ENCODE measurements at places on chromosomes 13 and 19.
A peak's percentile ranks its signal among the peaks of the same experiment; 100 is the strongest.

GRCh38 chr13:78709028-78709427 lies 50.1 kb upstream of the OBI1 start:
- no peak for DNase-seq

- DNase-seq, result no peak
Observed at GRCh38 chr19:7132054-7132453, 62.6 kb downstream of the ZNF557 start.

DNA sequence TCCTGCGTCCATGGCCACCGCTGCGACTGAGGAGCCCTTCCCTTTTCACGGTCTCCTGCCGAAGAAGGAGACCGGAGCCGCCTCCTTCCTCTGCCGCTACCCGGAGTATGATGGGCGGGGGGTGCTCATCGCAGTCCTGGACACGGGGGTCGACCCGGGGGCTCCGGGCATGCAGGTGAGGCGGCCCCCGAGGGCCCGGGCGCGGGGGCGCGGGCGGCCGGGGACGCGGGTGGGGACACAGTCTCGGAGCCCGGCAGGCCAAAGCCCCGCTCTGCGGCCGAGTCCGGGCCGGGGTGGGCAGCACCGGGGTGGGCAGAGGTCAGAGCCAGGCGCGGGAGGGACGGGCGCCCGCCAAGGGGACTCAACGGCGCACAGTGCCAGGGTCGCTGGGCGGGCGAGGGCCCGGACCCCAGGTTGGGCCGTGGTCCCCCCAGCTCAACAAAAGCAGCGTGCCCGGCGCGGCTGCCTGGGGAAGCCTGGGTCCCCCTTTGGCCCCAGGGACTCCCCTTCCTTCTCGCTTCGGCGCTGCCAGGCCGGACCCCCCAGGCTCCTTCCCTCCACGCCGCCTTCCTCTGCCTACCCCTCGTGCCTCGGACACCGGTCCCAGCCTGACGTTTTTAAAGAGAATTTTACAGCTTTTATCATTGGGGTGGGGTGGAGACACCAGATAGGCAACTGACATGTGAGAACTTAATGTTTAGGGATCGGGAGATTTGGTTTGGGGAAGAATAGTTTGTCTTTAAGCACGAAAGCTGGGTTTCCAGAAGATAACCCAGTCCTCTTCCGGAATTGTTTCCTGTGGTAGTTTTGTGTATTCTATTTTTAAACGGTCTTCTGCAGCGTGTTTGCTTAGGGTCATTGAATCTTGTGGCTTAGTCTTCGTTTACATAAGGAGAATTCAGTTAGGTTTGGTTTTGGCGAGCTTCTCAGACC lies 509 bp downstream of the TPP2 start:
- DNase-seq, result no peak

GRCh38 chr19:2249010-2249866 lies at the start of gene AMH:
Gene AMH, plus strand, starts transcription at chr19:2249323. Its CDS starts 10 bp downstream, at chr19:2249333.
- DNase-seq, result no peak

- DNase-seq, result no peak
Observed at GRCh38 chr19:41575998-41576397, at the start of gene CEACAM21. Gene CEACAM21, plus strand, starts transcription at chr19:41576166. Its CDS starts 109 bp downstream, at chr19:41576275.

GRCh38 chr19:9996541-9996940 lies 13.8 kb downstream of the COL5A3 start:
- no peak for DNase-seq

GRCh38 chr13:100658363-100658762 lies 16.2 kb downstream of the TMTC4 start:
- DNase-seq, result no peak

- no peak for DNase-seq
Observed at GRCh38 chr13:97757807-97758206, 195.7 kb upstream of the IPO5 start.

DNA sequence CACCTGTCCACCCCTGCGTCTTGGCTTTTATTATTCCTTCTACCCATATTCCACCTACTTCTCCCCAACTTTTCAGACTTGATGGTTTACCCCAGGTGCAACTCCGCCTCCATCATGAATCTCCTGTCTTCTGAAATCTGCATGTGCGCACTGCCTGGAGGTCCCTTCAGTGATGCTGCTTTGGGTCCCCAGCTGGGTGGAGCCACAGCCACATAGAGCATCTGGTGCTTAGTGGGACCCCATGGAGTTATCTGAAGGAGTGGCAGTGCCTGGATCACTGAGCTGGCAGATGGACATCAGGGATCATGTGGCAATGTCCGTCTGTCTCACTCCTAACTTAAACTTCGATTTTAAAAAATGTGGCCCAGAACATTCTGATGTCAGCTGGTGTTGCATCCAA lies 13.5 kb downstream of the ZNF536 start:
- DNase-seq, result no peak

- DNase-seq, result no peak
Observed at GRCh38 chr13:107854880-107855279, 360.5 kb downstream of the LIG4 start.

GRCh38 chr19:45439569-45440258 lies 16.0 kb upstream of the ERCC1 start:
- DNase-seq, result peak; percentile 77

DNA sequence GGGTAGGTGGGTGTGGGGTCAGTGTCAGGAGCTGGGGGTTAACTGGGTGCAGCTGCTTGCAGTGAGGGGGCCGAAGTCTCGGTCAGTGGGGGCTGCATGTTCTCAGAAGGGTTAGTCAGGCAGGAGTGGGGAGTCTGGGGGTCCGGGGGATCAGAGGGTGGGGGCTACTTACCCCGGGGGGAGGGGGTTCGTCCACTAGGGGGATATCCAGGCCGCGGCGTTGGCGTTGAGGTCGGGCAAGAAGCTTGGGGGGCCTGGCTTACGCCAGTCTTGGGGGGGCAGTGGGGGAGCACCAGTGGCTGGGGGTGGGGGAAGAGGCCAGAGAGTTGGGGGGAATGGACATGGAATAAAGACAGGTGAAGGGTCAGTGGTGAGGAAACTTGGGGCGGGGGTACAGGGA lies 9.1 kb downstream of the KCNC3 start:
- DNase-seq, result no peak

DNA sequence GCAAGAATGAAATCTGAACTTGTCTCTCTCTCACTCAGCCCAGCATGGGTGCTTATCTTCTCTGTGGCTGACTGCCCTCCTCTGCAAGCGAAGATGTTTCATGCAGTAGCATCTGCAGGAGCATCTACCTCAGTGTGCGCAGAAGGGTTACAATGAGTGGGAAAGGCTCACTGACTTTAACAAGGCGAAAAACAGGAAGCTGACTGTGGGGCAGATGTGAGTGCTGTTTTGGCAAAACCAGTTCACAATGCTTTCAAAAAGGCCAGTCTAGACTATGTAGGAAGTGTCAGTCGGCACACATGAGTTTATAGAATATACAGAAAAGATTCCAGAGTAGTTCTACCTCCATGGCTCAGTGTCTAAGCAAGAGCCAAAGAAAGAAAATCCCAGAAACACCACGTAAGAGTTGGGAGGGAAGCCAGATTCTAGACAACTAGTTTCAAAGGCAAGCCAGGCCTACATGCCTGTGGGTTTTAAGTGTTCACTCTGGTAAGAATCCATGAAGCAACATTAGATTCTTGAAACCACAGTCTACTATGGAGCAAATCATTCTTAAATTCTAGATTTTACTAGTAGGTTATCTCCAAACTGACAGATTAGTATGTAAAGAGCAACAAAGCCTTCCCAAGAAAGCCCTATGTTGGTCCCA lies 124.5 kb downstream of the ABCC4 start:
- no peak for DNase-seq

DNA sequence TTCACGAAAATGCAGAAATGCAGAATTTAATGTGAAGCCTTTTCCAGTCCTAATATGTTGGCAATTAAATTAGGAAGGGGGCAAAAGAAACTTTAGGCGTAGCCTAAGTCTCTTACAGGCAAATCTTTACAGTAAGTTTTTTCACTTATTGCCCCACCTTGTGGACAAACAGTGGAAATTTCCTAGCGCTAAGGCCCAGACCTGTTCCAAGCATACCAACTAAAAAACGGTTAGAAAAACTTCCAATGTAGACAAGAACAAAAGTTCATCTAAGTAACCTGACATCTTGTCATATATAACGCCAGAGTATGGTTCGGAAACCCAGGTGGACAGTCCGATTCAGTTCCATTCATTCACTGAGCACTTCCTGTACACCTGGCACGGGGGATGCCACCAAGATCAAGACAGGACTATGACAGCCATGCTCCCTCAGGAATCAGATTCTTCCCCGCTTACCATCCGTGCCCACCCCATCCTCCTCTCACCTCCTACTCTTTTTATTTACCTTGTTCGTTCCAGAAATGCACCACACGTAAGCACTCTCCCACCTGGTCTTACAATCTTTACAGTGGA lies 4.9 kb downstream of the ZAR1L start:
- no peak for DNase-seq

DNA sequence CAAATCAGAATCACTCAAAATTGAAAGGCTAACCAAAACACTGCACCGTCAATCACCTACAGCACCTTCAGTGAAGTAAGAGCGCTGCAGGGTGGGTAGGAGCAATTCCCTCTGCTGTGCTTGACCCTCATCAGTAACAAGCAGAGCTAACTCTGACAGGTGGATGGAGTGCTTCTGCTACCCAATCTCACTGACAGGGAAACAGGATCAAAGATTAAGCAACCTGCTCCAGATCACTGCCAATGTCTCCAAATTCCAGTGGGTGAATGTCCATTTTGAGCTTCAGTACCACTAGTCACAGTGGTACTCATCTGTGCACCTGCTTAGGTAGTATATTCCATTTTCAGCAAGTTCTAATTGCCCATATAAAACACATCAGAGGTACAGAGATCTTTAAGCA lies 25.2 kb downstream of the BRD4 start:
- DNase-seq, result no peak

- DNase-seq, result peak; percentile 22
Observed at GRCh38 chr19:43651758-43652545, 12.3 kb upstream of the CADM4 start.

- no peak for DNase-seq
Observed at GRCh38 chr13:27924529-27925141, 4.8 kb downstream of the PDX1 start.

DNA sequence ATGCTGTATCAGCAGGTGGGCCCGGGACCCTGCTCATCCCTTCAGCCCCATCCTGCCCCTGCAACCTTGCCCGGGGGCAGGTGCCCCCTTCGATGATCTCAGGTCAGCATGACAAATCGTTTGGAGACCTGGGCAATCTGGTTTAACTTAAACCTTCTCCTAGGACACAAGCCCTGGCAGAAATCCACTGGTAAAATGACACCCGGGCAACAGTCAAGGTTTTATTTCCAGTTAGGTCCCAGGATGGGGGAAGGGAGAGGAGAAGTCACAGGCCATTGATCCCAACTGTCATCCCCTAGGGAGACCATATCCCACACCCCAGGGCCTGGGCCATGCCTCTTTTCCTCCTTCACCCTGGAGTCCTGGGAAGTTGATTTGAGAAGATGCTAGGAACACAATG lies 1.8 kb upstream of the PLIN5 start:
- no peak for DNase-seq

DNA sequence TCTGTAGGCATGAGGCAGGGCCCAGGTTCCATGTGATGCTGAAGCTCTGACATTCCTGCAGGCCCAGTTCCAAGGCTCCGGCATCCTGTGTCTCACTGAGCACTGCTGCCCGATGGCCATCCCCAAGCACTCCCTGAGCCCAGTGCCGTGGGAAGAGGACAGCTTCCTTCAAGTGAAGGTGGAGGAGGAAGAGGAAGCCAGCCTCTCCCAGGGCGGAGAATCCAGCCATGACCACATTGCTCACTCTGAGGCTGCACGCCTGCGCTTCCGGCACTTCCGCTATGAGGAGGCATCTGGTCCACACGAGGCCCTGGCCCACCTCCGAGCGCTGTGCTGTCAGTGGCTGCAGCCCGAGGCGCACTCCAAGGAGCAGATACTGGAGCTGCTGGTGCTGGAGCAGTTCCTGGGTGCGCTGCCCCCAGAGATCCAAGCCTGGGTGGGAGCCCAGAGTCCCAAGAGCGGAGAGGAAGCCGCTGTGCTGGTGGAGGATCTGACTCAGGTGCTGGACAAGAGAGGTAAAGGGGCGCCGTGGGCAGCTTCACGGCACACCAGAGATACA lies 8.0 kb downstream of the ZSCAN22 start:
- no peak for DNase-seq

DNA sequence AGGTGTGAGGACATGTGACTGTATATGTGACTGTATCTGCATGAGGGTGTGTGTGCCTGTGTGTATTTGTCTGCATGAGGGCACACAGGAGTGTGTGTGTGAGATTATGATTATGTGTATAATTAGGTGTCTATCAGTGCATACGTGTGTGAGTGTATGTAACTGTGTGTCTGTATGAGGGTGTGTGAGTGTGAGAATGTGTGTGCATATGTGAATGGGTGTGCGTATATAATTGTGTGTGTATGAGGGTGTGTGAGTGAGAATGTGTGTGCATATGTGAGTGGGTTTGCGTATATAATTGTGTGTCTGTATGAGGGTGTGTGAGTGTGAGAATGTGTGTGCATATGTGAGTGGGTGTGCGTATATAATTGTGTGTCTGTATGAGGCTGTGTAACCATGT lies 3.0 kb upstream of the ACSBG2 start:
- DNase-seq, result no peak
